ENCODE measurements at places on chromosomes 1 and 21.
A peak's percentile ranks its signal among the peaks of the same experiment; 100 is the strongest.

DNA sequence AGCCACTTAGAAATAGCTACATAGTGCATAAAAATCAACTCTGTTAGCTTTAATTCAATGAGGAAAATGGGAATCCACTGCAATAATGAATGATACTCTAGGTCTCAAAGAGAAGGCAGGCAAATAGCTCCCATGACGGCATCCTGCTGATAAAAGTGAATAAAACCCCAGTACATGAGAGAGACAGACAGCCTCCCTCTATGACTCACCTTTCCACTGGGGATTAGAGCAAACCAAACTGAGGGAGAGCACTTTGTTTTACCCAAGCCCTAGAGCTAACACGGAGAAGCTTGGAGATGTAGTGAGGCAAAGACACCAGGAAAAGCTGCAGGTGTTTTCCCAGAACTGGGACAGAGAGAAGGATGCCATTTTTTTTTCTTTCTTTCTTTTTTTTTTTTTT lies 621.9 kb downstream of the LRRIQ3 start:
- DNase-seq, result no peak

- no peak for DNase-seq
Measured at GRCh38 chr1:175498002-175498401, 245.4 kb downstream of the TNR start.

DNA sequence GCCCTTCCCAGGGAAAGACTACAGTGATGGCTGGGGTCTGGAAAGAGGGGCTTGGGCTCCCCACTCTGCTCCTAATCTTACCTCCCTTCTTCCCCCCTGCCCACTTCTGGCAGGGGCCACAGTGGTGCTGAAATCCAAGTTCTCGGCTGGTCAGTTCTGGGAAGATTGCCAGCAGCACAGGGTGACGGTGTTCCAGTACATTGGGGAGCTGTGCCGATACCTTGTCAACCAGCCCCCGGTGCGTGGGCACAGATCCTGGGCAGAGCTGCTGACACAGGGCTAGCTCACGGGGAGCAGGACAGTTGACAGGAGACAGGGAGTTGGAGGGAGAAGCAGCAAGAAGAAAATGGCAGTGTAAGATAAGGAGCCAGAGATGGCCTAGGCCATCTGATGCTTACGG lies 2.4 kb downstream of the SLC27A3 start:
- no peak for DNase-seq

DNA sequence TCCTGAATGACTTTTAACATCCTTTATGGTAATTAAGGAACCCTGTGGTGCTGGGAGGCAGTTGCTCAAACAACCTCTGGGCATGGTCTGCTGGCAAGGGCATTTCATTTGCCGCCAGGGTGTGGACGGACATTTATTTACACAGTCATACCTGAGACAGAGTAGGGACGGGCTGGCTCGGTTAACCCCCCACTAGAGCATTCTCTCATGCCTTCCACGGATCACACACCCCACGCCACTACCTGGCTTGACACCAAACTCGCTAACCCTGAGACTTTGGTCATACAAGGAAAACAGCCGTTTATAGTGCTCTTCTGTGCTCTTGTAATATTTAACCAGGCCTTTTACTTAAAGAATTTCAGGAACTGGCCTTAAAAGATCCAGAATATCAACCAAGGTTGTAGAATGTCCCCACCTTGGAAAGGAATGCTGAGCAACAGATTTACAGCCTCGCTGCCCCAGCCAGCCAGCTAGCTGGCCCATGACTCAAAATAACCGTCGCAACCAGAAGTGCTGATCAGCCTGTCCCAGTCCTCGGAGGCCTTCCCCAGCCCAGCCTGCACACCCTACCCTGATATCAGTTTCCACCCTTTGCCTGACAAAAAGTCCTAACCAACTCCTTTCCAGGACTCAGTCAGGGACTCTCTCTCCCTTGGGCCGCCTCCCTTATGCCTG lies 6.5 kb upstream of the PDXK start:
- DNase-seq, result no peak

GRCh38 chr21:26148071-26148839 lies 22.3 kb downstream of the APP start:
- no peak for DNase-seq

- no peak for DNase-seq
Measured at GRCh38 chr1:182674346-182675246, 9.8 kb downstream of the RGS8 start.

DNA sequence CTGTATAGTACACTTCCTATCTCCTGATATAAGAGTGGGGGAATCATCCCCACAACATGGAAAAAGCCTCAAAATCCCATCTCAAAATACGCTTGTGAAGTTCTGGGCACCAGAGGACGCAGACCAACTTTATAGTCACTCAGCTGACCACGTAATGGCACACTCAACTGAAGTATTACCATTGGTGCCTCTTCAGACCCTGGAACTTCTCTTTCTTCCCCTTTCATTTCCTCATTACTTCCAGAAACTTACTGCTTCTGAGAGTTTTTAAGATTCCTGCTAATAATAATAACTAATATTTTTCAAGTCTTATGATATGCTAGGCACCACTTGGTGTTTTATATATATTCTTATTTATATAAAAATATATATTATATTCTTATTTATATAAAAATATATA lies 202.6 kb downstream of the PTPRC start:
- no peak for DNase-seq

GRCh38 chr1:216181590-216181989 lies 241.7 kb downstream of the USH2A start:
- DNase-seq, result no peak

DNA sequence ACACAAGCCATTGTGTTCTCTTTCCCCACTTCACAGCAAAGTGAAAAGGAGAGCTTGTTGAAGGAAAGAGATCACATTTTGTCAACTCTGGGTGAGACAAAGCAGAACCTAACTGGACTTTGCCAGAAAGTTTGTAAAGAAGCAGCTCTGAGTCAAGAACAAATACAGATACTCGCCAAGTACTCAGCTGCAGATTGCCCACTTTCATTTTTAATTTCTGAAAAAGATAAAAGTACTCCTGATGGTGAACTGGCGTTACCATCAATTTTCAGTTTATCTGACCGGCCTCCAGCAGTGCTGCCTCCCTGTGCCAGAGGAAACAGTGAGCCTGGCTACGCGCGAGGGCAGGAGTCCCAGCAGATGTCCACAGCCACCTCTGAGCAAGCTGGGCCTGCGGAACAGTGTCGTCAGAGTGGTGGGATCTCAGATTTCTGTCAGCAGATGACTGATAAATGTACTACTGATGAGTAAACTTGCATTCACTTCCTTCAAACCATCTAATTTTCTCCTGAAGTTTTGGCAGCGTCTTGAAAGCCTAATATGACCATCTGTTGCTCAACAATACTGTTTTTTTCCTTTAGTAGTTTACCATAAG lies 43.7 kb downstream of the BACH1 start:
- DNase-seq, result peak; percentile 60

DNA sequence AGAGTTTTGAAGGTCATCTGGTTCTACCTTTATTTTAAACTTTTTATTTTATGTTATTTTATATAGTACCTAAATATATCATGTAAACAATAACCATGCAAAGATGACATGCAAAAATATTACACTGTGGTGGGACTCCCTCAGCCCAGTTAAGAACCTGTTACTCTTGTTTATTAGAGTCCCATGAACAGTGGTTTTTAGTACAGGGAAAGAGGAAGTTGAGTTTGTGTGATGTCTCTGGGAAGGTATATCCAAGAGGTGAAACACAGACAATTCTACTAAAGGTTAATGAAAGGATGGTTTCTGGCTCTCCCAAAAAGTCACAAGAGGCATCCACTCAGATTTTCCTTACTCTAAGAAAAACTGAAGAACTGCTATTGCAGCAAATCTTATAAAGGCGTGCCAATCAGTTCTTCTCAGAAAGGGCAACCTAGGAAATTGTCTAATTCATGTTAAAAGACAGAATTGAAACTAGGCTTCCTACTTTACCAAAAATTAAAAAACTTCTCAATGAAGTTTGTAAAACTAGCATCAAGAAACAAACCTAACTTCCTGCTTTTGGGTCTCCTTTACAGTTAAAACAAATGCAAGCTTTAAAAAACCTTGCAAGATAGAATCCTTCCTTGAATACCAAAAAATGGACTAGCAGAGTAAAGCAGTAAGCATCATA lies 19.9 kb downstream of the GFI1 start:
- no peak for DNase-seq

DNA sequence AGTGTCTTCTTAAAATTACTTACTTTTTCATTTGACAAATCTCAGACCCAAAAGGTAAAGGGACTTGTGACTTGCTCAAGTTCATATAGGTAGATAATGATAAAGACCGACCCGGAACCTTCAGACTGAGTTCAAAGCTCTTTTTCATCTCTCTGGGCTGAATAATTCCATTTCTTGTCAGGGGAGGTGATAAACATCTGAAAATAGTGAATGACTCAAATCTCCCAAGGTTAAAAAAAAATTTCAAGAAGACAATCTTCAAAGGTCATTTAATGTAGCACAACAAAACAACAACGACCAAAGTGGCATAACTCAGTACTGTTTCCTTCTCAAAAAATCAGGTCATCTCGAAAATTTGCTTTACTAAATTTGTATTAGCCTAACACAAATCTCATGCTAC lies 20.6 kb downstream of the LUZP1 start:
- DNase-seq, result no peak

DNA sequence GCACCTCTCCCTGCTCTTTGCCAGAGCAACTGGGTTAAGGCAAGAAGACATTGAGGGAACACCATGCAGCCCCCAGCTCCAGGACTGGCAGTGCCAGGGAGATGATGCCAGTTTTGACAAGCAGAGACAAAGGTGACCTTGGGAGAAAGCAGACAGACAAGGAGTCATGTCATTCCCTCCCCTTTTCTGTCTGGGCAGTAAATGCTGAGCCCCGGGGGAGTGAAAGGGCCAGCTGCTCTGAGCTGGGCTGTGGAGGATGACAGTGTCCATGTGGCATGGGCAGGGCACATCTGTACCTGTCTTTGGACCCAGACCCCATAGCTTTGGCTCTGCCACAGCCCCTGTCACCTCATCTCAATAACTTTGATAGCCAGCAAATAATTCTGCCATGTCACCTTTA lies 24.2 kb downstream of the PLEKHA6 start:
- no peak for DNase-seq

DNA sequence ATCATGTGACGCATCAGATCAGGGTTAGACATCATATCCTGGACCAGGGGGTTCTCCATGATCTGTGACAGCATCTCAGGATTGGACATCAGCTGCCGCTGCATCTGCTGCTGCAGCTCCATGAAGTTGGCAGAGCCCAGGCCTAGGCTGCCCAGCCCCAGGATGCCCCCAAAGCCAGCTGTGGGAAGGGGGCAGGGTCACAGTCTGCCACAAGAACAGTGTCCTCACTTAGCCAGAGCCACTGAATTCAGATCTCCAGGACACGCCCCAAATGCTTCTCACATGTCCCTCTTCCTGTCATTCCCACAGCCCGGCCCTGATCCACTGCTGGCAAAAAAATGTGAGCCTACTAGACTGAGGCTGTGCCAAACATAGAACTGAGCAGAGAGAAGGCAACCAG lies 3.2 kb downstream of the UBQLN4 start:
- no peak for DNase-seq

DNA sequence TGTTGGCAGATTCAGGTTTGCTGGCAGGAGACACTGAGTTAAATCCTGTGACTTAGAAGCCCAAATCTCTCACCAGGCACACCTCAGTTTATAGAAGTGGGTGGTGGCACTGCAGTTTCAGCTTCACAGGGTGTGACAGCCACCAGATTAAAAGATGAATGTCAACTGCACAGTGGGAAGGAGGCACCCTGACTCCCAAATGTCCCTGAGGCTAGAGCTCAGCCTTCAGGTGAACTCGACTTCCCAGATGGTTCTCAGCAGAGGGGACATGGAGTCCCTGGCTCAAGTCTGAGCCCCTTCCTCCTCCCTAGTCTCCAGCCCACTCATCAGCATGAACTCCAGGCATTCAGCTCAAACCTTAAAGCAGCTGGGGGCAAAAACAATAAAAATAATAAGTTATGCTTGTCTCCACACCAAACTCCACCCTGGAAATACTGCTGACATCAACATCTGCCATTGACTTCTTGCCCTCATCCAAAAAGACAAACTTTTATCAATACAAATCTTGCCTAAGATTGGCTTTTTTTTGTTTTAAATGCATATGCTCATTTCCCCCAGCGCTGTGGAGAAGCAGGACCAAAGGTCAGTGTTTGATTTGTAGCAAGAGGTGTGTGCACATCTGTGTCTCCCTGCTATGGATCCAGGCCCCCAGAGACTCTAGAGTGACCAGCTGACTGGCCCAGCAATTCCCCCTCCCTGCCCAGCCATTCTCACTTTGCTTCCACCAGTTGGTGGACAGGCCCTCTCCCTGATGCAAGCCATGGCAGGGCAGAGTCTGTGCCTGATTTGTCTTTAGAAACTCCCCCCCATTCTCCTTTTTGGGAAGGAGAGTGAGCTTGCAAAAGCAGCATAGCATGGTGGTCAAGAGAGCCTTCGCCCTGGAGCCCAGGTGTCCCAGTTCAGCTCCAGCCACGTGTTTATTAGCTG lies 18.5 kb upstream of the S100A7 start:
- no peak for DNase-seq

DNA sequence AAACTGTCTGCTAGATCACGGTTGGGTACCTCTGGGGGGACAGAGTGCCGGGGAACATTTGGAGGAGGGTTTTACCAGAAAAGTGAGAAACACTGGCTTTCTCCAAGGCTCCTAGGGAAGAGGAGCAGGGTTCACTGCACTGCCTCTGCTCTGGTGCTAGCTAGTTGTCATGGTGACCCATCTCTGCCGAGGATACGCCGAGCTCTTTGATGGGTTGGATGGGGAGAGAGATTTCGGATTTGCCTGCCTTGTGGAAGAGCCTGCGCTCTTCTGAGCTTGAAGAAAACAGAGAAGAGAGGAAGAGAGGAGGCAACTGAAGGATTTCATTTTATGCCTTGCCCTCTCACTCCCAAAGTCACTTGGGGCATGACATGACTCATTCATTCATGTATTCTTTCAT lies 92.1 kb downstream of the NAV1 start:
- no peak for DNase-seq

DNA sequence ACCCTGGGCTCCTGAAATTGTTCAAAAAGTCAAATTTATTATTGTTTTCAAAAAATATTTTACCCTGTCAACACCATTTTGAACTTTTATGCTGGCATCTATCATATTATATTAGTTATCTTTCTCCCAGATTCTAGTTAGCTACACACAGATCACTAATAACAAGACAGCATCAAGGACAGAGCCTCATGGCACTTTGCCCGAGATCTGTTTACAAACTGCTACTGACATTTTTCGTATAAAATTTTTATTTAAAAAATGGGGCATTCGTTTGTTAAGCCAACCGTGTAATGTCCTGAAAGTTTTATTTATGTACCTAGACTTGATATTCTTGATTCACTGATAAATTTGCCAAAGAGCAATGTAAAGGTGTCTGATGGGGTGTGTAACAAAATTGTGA lies 78.1 kb downstream of the PLPPR5 start:
- DNase-seq, result no peak

DNA sequence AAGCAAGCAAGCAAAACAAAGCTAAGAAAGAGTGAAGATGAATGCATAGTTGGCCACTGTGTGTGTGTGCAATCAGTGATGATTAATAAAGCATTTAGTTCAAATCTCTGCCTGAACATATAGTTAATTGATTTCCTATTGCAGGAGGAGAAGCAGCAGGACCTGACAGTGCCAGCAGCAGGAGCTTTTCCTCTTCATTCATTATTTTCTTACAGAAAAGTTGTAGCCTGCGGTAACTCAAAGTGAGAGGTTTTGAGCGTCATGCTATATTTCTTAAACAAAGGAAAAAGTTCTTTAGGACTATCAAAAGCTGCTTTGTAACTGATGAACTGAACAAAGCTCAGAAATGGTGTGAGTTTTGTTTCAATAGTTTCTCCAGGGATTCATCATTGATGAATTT lies 379.9 kb downstream of the PTBP2 start:
- DNase-seq, result no peak

Data from activated naive CD4-positive, alpha-beta T cell treated with Interleukin-2 at 50 U/mL for 16 hours (primary cell).